ENCODE measurements at places on chromosomes 6 and 20. TPM values are rescaled to one million over a fixed set of nuclear protein-coding genes. Genes with fewer than 3 reads are reported as not detected.

Gene ADGRB3
- not detected for total RNA-seq

Gene DEFB123
- not detected for total RNA-seq

Gene ELOVL2
- 0.89 TPM for total RNA-seq

Gene CD83
- 1.2 TPM for total RNA-seq

Gene GSTA1
- total RNA-seq: not detected

Gene PTK6
- total RNA-seq: 0.18 TPM

Gene PTCRA
- total RNA-seq: not detected

Gene MYB
- 4.0 TPM for total RNA-seq

Gene SNAP91
- 0.05 TPM for total RNA-seq

Gene PSORS1C2
- total RNA-seq: not detected

Gene SCUBE3
- total RNA-seq: 4.2 TPM

Gene MANEA
- 17.3 TPM for total RNA-seq

Gene TAAR8
- total RNA-seq: not detected

Gene OPN5
- not detected for total RNA-seq

Gene KCNQ5
- 5.0 TPM for total RNA-seq

Gene ID1
- 37.3 TPM for total RNA-seq
